ENCODE measurements at places on chromosomes 1 and 21. TPM values are rescaled to one million over a fixed set of nuclear protein-coding genes. Genes with fewer than 3 reads are reported as not detected.

- H3K27ac ChIP-seq = no peak overlapping the region
- H3K4me1 ChIP-seq = no peaks in the 10 kb centered on the region
- no peak for DNase-seq
- H3K27me3 ChIP-seq = no peaks in the 10 kb centered on the region
- no peak overlapping the region for H3K4me3 ChIP-seq
- H3K36me3 ChIP-seq = no peaks in the 10 kb centered on the region
Measured at GRCh38 chr1:37094302-37094701, 60.0 kb upstream of the GRIK3 start.

The RYR2 gene
- 1.6 TPM for polyA plus RNA-seq

DNA sequence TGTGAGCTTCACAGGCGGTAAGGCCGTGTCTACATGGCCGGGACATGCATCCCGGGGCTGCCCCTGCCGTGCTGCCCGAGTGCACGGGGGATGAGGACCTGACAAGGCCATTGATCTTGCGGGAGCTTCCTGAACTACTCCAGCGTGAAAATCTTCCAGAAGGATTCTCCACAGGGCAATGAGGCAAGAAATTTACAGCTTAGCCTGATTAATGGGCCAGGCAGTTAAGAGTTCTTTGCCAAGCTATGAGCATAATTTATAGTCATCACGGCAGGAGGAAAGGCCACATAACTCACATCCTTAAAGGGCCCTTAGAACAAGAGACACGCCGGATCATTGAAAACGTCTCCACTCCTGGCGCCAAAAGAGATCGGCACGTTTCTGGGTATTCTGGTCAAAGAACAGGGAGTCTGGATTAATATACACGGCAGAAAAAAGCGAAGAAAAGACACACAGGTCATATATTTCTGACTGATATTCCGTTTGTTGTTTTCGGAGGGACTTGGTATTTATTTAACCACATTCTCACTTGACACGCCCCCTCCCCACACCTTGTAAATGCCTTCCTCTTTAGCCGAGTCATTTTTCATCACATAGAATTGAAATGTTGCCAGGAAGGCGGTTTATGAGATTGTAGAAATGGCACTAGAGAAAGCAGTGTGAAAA is 180.5 kb downstream of the DYRK1A start:
- DNase-seq = no peak
- no peaks in the 10 kb centered on the region for H3K27me3 ChIP-seq
- no peaks in the 10 kb centered on the region for H3K36me3 ChIP-seq
- no peak overlapping the region for H3K27ac ChIP-seq

The AMPD1 gene
- polyA plus RNA-seq = not detected

DNA sequence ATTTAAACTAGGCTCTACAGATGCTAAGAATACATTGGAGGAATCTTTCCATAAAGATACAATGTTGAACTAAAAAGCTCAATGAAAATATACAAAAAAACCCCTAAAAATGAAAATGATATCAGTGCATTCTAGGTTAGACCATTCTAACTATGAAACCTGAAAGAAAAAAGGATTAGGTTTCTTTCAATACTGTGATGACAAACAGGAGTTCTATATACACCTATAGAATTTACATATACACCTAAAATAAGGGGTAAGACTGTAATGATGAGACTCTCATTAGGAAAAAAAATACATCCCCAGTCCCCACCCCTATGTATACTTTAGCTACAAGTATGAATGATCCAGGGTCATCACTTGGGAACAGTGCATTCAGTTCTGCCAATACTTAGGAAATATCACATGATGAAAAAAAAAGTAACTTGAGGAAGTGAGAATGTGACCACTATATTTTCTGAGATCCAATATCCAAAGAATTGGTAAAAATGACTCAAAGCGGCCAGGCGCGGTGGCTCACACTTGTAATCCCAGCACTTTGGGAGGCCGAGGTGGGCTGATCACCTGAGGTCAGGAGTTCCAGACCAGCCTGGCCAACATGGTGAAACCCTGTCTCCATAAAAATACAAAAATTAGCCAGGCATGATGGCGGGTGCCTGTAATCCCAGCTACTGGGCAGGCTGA is 26.3 kb downstream of the SELENOF start:
- no peak for DNase-seq
- no peaks in the 10 kb centered on the region for H3K36me3 ChIP-seq
- no peak overlapping the region for H3K4me3 ChIP-seq
- H3K4me1 ChIP-seq = no peaks in the 10 kb centered on the region

The NFIA gene
- polyA plus RNA-seq = 5.6 TPM

GRCh38 chr1:228804640-228805413 is 69.5 kb downstream of the RHOU start:
- H3K36me3 ChIP-seq = no peaks in the 10 kb centered on the region
- H3K4me1 ChIP-seq = peaks cover 9% of the 10 kb centered on the region
- H3K27me3 ChIP-seq = no peaks in the 10 kb centered on the region
- no peak overlapping the region for H3K4me3 ChIP-seq
- no peak for DNase-seq
- H3K27ac ChIP-seq = no peak overlapping the region
